Omental fat pad (tissue), 4 donors: ENCODE measurements at places on chromosomes 16 and 17. TPM values are rescaled to one million over a fixed set of nuclear protein-coding genes. Genes with fewer than 3 reads are reported as not detected.

PYCARD gene
- 50.2 TPM for total RNA-seq

HBA2 gene
- total RNA-seq, result 2,323 TPM

MYH13 gene
- total RNA-seq, result not detected

PDPR gene
- total RNA-seq, result 30.9 TPM

MYH1 gene
- not detected for total RNA-seq

CLEC18C gene
- not detected for total RNA-seq

PRDM7 gene
- not detected for total RNA-seq

TP53TG3B gene
- not detected for total RNA-seq

LITAFD gene
- not detected for total RNA-seq

TNFRSF17 gene
- total RNA-seq, result not detected

SNAI3 gene
- 2.3 TPM for total RNA-seq

UBTF gene
- total RNA-seq, result 48.5 TPM

DNA sequence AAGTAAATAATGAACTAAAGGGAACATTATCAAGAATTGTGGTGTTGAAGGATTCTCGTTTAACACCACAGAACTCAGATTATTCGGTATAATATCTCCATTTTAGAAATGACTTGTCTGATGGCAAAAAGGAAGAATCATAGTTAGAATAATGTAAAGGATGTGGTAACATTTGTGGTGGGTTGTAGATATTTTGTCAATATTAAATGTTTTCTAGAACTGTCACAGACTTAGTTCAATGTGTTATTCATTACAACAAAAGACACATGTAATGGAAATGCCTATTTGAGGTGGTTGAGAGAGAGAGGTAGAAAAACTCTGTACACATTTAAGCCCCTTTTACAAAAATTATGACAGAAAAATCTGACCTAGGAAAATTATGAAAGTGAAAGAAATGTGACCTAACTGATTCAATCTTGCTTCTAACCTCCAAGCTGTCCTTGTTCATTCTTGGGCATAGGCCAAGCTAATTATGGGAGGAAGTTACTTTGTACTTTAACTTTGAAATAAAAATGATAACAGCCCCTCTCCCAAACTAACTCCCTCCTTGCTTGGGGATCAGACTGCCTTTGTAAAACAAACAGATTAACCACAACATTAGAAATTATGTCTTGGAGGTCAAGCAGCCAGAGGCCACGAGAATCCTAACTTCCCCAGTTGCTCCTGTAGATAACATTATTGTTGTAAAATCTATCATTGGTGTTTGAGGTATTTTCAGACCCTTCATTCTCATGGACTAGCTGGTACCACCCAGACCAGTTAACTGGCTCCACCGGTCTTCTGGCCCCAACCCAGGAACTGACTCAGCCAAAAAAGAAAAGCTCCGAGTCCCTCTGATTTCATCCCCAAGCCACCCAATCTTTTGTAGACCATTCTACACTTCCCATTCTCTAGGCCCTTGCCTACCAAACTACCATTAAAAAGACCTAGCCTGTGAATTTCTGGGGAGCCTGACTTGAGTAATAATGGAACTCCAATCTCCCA is 1287.8 kb upstream of the CDH8 start:
- DNase-seq, result no peak

DNA sequence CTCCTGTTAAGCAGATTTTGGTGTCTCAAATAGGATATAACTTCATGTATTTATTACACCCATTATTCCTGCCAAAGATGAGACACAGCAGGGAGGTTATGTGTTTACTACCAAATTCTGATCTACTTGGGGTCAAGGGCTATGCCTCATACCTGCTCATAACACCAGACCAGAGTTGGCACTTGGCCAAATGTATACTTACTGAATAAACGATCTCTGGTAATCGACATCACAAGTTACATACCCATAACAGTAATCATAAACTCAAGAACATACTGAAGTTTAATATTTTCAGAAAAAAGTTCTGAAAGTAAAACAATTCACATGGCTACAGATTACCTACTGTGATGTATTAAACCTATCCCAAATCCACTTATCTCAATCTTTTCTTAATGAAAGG is 2.9 kb downstream of the TMEM170A start:
- DNase-seq, result no peak

DNA sequence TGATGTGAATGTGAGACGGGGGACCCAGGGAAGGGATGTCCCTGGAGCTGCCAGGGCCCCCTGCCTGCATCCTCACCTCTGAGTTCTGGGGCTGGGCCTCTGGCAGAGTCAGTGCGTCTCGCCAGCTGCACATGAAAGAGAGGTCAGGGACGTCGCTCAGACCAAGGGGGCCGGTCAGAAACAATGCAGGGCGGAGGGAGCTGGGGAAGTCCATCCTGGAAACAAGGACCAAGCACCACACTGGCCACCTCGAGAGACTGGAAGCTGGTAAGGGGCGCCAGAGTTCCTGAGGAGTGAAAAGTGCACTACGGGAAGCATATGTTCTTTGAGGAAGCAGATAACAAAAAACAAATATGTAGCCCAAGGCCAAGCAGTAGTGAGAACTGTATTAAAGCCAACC is 2.1 kb downstream of the TAF1C start:
- DNase-seq, result no peak

GRCh38 chr17:78818152-78818846 is 22.3 kb downstream of the USP36 start:
- DNase-seq, result no peak

GRCh38 chr16:84875846-84876245 is 56.1 kb downstream of the CRISPLD2 start:
- DNase-seq, result no peak

DNA sequence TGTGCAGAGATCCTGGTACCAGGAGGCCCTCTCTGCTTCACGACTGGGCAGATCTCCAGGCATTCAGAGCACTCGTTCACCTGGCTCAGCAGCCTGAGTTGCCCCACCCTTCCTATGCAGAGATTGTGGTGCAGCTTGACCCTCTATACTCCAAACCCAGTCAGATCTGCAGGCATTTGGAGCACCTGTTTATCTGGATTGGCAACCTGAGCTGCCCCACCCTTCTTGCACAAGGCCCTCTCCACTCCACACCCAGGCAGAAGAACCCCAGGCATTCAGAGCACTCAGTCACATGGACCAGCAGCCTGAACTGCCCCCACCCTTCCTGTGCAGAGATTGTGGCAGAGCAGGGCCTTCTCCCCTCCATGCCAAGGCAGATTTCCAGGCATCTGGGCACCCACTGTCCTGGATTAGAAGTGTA is 88.4 kb upstream of the CDH5 start:
- DNase-seq, result no peak

- DNase-seq, result no peak
These were observed 860 bp upstream of the DCAF7 start for GRCh38 chr17:63549289-63549945.

GRCh38 chr17:6994118-6994598 is 1.7 kb upstream of the ALOX12 start:
- no peak for DNase-seq

DNA sequence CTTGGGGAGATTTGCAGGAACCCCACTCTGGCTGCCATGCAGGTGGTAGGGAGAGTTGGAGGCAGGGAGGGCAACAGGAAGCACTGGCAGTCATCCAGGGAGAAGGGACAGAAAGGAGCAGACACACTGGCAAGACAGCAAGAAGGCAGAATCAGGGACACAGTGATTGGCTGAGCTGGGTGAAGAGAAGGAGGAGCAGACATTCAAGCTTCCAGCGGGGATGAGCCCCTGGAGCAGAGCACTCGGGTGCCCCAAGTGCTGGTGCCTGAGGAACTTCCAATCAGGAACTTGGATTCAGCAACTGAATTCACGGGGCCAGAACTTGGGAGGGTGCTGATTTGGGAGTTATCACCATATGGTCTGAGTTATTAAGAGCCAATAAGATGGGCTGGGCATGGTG is 6.3 kb upstream of the ITGA3 start:
- DNase-seq, result no peak

DNA sequence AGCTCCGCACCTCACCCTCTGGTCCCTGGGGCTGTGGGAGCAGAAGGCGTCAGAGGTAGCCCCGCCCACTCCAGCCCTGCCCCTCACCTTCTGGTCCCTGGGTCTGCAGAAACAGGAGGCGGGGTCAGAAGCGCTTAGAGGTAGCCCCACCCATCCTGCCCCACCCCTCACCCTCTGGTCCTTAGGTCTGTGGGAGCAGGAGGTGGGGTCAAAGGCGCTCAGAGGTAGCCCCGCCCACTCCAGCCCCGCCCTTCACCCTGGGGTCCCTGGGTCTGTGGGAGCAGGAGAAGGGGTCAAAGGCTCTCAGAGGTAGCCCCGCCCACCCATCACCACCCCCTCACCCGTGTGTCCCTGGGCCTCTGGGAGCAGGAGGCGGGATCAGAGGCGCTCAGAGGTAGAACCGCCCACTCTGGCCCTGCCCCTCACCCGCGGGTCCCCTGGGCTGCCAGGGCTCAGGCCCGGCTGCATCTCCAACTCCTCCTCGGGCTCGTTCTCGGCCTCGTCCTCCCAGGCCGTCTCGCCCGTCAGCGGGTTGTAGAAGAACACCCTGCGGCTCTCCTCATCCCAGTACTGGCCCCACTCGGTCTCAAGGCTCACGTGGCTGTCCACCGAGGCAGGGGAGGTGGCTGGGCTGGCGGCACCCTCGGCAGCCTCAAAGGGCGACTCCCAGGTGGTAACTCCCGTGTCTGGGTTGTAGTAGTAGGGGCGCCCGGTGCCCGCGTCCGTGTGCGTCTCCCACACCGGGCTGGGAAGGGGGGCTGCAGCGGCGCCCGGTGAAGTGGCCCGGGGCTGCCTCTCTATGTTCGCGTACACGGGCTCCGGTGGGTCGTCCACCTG is 27.2 kb downstream of the ARHGAP27 start:
- DNase-seq, result no peak

DNA sequence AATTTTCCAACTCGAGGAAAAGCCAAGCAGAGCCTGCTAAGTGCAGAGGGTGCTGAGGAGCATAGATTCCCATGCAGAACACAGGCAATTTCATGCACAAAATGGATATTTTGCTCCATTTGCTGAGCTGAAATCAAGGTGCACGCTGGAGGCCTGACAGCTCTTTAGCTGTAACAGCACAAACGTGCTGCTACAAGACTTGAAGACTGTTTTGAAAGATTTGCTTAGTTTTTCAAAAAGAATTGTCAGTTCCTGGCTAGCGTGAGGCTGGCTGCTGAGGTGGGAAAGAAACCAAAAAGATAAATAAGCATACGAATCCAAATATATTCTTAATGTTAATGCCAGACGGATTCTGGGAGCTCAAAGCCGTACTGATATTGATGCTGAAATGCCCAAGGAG is 309.0 kb upstream of the MAF start:
- no peak for DNase-seq

DNA sequence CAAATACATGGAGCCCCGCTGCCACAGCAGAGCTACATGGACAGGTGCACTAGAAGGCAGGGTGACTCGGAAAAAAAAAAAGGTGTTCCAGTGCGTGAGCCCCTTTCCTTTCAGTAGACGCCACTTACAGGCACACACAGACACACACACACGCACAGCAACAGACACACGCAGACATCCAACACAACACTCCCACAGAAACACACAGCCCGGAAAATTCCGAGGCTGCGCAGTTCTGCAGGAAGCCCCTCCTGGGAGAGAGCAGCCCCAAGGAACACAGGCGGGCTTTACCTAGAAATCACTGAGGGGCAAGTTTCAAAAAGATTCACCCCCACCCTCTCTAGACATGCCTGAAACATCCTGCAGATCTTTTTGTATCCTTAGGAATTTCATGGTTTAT is 136.0 kb upstream of the WSB1 start:
- DNase-seq, result no peak

DNA sequence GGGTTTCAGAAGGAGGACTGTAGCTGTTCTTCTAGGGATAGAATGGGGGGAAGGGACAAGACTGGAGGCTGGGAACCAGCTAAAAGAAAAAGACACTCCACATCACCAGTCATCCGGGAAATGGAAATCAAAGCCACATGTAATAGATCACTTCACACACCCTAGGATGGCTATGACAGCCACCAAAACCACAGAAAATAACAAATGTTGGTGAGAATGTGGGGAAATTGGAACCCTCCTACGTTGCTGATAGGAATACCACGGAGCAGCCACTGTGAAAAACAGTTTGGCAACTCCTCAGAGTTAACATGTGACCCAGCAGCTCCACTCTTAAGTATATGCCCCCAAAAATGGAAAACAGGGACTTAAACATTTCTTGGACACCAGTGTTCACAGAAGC is 2.3 kb downstream of the TLE7 start:
- no peak for DNase-seq

- DNase-seq, result no peak
These were observed 13.6 kb upstream of the GGA2 start for GRCh38 chr16:23523876-23524385.

GRCh38 chr16:10027553-10027952 is 154.7 kb downstream of the GRIN2A start:
- no peak for DNase-seq

DNA sequence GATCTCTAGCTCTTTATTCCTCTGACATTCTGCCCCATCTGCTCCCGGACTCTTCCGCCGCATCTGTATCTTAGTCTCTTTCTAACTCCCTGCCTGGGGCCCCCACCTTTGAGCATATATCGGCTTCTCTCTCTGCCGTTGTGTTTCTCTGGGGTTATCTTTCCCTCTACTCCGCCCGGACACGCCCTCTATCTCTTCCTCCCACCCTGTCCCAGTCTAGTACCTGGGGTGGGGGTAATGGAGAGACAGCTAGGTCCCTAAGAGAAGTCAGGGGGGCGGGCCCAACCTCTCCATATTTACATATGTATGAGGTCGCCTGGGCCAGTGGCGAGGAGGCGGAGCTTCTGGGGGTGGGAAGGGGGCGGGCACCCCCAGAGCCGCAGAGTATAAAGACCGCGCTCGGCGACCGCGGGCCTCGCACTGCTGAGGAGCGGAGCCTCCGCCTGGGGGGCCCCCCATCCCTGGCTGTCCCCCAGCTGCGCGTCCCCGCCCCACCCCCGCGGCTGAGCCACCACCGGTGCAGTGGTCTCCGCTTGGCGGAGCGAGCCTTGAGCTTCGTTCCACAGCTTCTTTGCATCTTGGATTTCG is at the start of gene ATP1B2:
TSS of gene ATP1B2 (plus strand) at position 418 of the 588 bp plus-strand sequence. CDS start 593 bp downstream, outside the sequence.
- DNase-seq, result peak; percentile 58

- no peak for DNase-seq
These were observed 113.9 kb upstream of the ADAMTS18 start for GRCh38 chr16:77548766-77549165.

DNA sequence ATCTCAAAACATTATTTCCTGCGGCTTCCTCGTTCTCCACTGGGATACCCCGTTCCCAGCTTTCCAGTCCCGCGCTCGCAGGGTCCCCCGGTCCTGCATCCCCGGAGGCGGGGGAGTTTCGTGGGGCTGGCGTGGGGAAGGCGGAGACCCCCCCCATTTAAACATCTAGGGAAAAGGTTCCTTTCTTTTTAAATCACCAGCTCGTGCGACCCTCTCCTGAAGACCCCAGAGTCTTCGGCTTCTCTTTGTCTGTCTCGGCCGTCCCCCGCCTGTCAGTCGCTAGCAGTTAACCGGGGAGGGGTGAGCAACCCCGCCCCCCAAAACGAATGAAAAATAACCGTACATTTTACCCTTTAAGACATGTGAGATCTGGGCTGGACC is 473 bp upstream of the IGF2BP1 start:
- no peak for DNase-seq
